Stimulated activated CD8-positive, alpha-beta memory T cell treated with anti-CD3 and anti-CD28 coated beads, Interleukin-4, amount 100 ng/mL, for 24 hours (primary cell): ENCODE measurements at places on chromosomes 1 and 21.

- DNase-seq = no peak
Observed at GRCh38 chr1:211893260-211893659, 62.7 kb upstream of the LPGAT1 start.

DNA sequence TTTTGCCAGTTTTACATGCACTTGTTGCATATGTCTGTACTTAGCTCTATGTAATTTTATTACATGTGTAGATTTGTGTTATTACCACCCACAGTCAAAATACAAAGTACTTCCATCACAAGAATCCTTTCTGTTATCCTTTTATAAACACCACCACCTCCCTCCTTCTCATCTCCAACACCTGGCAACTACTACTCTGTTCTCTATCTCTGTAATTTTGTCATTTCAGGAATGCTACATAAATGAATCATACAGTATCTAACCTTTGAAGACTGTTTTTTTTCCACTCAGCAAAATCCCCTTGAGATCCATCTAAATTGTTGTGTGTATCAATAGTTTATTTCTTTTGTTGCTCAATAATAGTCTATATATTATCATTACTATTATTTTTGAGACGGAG, 64.5 kb upstream of the COP1 start:
- DNase-seq = no peak

GRCh38 chr1:172916116-172916515, 134.6 kb downstream of the TNFSF18 start:
- no peak for DNase-seq

- DNase-seq = no peak
Observed at GRCh38 chr1:156497078-156497742, 3.4 kb downstream of the MEF2D start.

DNA sequence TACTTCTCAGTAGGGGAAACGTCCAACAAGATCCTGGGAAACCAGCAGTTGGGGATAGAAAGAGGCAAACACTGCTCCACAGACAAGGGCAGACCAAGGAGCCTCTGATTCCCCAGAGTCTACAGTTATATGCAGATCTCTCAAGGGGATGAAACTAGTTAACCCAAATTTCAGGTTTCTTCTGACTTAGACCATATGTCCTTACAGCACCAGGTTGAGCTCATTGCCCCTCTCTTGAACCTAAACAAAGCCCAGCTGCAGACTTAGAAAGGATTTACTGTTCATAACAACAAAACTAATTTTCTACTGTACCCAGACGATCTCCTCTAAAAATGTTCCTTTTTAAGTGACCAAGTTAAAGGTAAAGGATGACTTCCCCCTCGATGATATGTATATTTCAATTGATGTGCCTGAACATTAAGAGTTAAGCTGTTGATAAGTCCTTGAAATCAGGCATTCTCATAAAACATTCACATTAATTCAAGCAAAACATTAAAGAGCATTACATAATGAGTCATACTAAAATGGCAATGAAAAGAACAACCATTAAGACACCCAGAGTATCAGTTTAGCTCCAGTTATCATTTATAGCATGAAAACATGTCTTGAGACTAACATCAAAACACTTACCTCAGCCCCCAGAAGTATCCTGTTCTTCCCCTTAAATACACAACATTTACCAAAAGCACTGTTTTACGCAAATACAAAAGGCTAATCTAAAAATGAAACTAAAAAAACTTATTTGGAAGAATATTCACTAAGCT, 24.1 kb downstream of the SMYD3 start:
- DNase-seq = no peak

- DNase-seq = no peak
Observed at GRCh38 chr1:74673351-74674111, at the start of gene ERICH3. Gene ERICH3 (minus strand): TSS chr1:74673792. CDS start chr1:74673519, 273 bp downstream.

GRCh38 chr1:79790950-79791349, 784.4 kb upstream of the ADGRL4 start:
- DNase-seq = no peak

DNA sequence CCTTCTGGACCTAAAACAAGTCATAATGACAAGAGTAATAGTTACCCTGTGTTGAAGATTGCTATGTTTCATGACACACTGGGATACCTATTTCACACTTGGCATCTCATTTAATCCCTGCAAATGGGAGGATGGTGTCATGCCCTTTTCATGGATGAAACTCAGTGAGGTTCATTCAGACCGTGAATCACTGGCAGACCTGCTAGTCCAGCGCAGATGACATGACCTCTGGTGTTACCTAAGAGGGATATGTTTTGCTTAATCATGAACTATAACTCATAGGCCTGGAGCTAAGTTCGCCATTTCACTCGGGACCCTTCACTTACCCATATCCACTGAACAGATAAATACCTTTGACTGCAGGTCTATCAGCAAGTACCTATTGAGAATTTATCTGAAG, 286.6 kb upstream of the FMN2 start:
- no peak for DNase-seq

DNA sequence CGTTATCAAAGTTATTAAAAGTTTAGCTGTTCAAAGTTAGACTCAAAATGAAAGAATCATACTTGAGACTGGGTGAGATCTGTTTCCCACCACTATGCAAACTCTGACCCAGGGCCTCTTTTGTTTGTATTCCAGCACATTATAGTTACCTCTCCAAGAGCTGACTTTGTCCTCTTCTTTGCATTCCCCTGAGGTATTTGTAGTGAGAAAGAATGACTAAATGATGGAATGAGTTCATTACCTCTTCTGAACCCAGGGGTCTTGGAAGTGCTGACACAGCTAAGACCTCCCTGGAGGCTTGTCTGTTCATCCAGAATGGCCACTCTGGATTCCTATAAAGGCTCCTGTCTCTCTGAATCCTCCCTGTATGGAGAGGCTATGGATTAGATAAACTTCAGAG, 62.4 kb downstream of the FGGY start:
- no peak for DNase-seq

DNA sequence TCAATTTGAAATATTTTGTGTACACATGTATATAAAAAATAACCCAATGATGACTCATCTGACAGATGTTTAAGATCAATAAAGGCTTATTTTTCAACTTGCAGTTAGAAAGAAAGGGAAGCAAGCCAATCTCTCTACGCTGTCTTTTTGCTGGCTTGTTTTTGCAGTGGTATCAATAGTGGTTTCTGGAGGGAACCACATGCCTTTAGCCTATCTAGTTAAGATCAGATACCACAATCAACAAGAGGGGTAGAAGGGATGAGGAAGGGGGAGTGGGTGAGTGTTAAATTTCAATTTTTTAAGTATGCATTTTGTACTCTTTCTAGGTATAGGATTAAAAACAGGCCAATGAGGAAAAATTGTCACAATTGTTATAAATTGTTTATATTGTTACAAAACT, 276.2 kb downstream of the KCNH1 start:
- no peak for DNase-seq

- no peak for DNase-seq
Observed at GRCh38 chr21:18477043-18477442, 73.5 kb upstream of the TMPRSS15 start.

- DNase-seq = no peak
Observed at GRCh38 chr21:42939582-42940413, 14.4 kb upstream of the ERVH48-1 start.

GRCh38 chr1:241816008-241816407, 32.0 kb upstream of the EXO1 start:
- DNase-seq = no peak

GRCh38 chr1:157302724-157303123, 164.5 kb upstream of the ETV3 start:
- no peak for DNase-seq

DNA sequence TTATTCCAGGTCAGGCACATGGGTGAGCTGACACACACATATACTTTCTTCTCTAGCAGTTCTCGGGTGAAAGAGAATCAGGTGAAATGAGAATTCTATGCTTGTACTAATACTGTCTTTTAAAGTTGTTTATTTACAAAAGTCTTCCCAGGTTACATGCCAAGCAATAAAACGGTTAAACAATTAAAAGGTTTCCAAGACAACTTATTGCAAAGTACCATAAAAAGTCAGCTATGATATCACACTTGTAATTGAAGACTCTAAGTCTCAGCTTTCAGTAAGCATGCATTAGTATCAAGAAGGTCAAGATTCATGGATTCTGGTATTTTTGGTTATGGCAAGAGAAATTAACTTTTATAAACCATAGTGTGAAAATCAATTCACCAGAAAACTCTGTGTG, 171.4 kb downstream of the PDE4B start:
- DNase-seq = no peak

DNA sequence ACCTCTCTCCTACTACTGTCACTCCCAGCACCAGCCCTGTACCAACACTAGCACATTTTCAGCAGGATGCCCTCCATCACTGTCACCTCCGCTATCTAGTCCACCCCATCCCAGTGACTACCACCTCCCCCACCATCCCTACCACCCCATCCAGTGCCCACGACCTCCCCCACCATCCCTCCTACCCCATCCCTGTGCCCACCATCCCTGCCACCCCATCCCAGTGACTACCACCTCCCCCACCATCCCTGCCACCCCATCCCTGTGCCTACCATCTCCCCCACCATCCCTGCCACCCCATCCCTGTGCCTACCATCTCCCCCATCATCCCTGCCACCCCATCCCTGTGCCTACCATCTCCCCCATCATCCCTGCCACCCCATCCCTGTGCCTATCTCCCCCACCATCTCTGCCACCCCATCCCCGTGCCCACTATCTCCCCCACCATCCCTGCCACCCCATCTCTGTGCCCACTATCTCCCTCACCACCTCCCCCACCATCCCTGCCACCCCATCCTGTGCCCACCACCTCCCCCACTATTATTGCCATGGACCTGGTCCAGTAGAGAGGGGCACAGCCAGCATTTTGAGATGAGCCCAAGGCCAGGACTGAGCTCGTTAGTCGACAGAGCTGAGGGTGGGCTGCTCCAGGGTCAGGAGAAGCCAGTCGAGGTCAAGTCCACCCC, 45.7 kb downstream of the DISP3 start:
- no peak for DNase-seq

DNA sequence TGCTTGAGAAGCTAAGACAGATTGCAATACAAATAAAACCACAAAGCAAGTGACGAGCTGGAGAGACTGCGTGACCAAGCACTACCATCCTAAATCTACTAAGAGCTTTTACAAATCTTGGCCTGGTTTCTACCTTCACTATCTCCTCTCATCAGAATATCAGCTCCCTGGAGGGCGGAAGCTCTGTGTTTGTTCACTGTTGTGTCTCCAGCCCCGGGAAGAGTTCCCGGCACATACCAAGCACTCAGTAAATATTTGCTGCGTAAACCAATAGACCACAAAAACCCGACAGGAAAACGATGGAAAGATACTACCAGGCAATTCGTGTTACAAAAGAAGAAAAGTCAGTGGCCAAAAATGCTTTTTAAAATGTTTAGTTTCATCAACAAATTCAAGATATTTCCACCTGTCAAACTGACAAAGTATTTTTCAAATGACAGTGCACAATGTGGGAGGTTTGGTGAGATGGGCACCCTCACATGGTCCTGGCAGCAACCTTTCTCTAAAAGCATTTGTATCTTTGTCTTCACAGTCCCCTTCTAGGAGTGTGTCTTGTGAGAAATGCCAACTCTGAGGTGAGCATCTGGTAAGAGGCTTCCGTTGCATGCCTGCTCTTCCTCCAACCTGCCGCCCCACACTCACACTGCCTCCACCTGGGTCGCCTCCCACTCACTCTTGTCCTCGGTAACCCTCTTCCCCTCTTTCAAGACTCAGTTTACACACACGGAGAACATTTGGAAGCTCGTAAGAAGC, 34.7 kb downstream of the SLC1A7 start:
- no peak for DNase-seq

DNA sequence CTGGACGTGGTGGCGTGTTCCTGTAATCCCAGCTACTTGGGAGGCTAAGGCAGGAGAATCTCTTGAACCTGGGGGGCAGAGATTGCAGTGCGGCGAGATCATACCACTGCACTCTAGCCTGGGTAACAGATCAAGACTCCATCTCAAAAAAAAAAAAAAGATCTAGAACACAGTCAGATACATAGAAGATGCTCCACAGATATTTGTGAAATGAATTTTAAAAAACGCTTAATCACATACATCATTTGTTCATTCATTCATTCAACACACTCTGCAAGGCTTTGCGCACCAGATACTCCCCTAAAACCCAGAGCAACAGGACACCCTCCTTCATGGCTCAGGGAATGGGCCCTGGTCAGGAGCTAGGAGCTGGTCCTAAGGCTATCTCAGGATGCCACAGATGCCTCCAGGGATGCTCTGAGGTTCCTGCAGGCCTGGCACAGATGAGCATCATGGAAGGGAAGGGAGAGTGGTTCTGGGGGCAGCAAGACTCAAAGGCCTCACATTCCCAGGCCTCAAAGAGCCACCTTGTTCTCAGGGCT, 6.4 kb downstream of the HSPG2 start:
- no peak for DNase-seq

GRCh38 chr21:46357335-46357604, 33.3 kb downstream of the PCNT start:
- no peak for DNase-seq

DNA sequence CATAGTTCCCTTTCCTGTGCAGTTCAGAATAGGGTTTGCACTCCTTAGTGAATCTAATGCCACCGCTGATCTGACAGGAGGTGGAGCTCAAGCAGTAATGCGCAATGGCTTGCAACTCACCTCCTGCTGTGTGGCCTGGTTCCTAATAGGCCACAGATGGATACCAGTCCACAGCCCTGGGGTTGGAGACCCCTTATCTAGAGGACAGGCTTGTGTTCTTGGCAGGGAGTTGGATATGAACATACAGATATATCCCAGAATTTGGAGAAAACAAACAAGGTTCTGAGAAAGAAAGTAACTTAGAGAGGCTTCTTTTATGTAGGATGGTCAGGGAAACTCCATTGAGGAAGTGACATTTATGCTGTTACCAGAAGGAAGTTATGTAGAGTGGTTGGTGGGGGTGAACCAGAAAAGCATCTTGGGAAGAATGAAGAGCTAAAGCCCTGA, 5.1 kb upstream of the PTPRC start:
- no peak for DNase-seq

GRCh38 chr1:91844862-91845528, 41.0 kb downstream of the TGFBR3 start:
- no peak for DNase-seq

GRCh38 chr1:105492921-105493320, 1563.6 kb upstream of the PRMT6 start:
- DNase-seq = no peak

- DNase-seq = no peak
Observed at GRCh38 chr1:112744009-112744578, 29.0 kb upstream of the PPM1J start.

GRCh38 chr1:81921344-81921743, 120.6 kb downstream of the ADGRL2 start:
- no peak for DNase-seq

DNA sequence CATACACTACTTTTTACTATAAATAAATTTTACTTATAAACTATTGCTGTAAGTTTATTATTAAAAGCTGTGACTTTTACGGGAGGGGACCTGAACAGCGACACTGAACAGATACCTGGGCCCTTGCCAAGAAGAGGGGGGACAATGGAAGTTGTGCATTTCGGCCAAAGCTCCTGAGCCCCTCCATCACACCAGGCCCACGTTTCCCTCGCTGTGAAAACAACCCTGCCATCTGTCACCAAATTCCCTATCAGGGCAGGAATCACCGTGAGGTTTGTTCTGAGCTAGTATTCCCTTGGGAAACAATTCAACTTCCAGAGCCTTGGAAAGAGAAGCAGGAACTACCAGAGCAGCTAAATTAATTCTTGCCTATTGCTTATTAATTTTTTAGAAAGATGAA, 37.0 kb downstream of the VTCN1 start:
- no peak for DNase-seq
